Effector CD8-positive, alpha-beta T cell (primary cell): ENCODE measurements at places on chromosomes 2 and 18.

DNA sequence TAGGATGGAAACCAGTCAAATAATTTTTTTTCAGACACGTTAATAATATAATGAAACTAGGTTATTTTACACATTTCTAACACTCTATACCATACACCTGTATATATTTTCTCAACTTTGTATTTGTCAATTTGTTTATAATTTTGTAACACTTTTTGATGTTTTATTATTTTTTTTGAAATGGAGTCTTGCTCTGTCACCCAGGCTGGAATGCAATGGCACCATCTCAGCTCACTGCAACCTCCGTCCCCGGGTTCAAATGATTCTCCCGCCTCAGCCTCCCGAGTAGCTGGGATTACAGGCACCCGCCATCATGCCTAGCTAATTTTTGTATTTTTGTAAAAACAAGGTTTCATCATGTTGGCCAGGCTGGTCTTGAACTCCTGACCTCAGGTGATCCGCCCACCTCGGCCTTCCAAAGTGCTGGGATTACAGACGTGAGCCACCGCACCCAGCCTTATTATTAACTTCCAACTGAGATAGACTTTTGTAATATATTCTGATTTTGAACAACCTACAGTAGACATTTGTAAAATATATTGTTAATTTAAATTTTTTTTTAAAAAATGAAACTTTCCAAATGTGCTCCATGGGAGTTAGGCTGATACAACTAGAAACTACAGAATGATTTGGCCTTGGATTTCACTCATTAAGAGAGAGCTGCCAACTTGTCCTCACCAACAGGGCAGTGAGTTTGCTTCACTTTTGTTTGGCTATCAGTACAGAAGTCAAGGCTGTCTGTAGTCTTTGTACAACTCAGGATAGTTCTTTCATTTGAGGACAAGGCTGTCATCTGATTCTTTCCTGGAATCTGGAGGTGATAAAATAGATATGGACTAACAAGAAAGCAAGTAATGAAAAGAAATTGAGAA is 33.9 kb upstream of the COBLL1 start:
- DNase-seq: no peak

- no peak for DNase-seq
These were observed 169.7 kb upstream of the SMAD2 start for GRCh38 chr18:48100165-48100575.

DNA sequence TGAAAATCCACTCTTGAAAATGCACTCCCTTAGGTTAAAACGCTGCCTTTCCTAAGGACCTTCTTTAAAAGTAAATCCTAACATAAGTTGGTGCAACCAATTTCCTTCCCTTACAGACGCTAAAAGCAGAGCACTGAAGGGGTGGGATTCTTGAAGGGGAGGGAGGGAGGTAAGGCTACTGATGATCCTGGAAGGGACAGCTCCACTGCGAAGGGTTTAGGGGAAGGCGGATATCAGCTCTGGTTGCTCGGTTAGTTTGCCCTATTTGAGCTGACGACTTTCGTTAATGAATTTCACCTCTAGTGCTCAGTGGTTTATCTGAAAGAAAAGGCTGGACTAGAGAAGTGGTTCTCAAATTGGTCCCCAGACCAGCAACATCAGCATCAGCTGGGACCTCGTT is 49.7 kb upstream of the SIGLEC15 start:
- no peak for DNase-seq

- no peak for DNase-seq
These were observed 15.3 kb downstream of the SP9 start for GRCh38 chr2:174350018-174350417.

DNA sequence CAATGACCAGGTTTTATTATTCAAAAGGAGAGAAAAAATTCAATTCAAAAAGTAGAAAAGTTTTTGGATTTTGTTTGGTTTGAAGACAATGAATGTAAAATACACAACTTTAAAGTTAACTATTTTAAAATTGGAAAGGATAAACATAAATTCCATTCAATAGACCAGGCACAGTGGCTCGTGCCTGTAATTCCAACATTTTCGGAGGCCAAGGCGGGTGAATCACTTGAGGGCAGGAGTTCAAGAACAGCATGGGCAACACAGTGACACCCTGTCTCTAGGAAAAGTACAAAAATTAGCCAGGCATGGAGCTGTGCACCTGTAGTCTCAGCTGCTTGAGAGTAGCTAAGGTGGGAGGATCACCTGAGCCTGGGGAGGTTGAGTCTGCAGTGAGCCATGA is 54.7 kb downstream of the SCN9A start:
- no peak for DNase-seq

- no peak for DNase-seq
These were observed 63.3 kb downstream of the XRCC5 start for GRCh38 chr2:216172493-216172892.
